Caco-2 (cell line): ENCODE measurements at places on chromosomes 4 and X.

DNA sequence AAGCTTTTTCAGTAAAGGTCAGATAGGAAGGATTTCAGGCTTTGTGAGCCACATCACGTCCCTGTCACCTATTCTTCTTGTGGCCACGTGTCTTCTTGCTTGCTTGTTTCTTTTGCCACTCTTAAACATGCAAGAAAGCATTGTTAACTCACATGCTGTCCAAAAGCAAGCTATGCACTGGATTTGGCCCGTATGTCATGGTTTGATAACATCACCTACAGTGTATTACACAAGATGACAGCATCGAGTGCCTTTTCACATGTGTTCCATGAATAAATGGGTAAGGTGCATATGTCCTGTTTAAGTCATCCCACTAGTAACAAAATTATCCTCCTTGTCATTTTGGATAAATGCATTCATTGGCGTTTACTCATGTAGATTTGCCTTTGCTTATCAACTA, 468.0 kb upstream of the FAT1 start:
- no peak for DNase-seq

DNA sequence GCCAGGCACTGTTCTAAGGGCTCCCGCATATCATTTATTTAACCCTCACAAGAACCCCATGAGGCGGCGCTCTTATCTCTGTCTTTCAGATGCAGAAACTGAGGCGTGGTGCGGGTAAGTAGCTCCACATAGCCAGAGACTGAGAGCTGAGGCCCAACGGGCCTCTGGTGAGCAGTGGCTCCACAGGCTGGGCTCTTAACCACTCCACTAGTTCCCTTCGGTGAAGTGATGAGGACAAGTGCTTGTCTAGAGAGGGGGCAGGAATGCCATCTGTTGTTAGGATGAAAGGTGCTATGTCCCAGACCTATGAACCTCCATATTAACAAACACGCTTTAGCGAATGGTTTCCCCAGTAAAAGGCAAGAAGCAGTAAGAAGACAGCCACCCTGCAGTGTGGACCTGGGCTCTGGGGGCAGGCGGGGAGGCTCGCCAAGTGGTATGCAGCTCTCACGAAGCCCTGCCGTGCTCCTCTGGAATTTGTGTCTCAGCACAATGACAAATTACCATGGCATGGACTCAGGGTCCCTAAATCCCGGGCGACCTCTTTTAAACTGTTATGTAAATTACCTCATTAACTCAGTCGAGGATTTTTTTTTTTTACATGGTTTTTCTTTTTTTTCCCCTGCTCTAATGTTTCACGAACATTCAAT, 20.9 kb upstream of the S100G start:
- no peak for DNase-seq

DNA sequence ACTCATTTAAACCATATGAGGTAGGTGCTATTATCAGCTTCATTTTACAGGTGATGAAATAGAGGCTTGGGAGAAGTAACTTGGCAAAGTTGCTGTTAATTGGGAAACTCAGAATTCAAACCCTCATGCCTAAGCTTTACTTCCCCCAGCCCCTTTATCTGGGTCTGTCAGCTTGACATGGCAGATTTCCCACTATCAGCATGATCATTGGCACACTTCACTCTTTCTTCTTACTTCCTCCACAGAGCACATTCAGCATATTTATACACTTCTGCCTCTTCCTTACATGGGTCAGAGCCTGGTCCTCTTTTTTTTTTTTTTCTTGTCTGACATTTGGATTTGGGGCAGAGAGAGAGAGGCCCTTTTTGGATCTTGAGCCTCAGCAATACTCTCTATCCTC, 56.5 kb upstream of the ARX start:
- DNase-seq, result no peak

DNA sequence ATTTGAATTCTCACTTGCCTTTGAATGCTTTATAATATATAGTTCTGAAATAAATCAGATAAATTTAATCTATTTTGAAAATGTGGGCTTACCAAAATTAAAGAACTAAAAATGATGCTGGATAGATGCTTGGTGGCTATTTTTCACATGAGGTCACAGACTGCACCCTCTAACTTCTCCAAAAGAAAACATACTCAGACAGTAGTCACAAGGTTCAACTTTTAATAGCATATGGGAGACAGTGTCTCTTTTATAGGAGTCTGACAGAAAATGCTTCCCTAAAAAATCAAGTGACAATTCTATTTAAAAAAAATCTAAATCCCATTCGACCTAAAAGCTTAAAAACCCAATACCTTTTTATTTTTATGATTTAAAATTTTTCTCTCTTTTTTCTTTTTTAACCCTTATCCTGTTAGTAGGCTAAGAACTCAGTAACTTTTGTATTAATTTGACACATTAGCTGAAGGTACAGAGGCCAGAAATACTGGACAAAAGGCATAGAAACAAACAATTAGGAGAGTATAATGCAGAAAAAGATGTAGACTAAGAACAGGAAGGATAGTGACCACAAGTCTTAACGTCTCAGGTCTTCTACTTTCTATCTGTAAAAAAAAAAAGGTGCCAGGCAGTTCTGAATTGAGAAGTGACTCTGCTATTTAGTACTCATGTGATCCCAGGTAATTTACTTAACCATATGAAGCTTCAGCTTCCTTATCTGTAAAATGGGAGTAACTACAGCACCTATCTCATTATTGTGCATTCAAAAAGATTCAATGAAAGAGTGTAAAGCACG, 7.6 kb downstream of the TIGD4 start:
- DNase-seq, result no peak

- peak; percentile 31 for DNase-seq
Observed at GRCh38 chrX:133415276-133416105, at the start of gene GPC4. GPC4 (minus strand) TSS chrX:133415489; CDS start chrX:133414965, 524 bp downstream.
